ENCODE measurements at places on chromosomes 5 and 9.

DNA sequence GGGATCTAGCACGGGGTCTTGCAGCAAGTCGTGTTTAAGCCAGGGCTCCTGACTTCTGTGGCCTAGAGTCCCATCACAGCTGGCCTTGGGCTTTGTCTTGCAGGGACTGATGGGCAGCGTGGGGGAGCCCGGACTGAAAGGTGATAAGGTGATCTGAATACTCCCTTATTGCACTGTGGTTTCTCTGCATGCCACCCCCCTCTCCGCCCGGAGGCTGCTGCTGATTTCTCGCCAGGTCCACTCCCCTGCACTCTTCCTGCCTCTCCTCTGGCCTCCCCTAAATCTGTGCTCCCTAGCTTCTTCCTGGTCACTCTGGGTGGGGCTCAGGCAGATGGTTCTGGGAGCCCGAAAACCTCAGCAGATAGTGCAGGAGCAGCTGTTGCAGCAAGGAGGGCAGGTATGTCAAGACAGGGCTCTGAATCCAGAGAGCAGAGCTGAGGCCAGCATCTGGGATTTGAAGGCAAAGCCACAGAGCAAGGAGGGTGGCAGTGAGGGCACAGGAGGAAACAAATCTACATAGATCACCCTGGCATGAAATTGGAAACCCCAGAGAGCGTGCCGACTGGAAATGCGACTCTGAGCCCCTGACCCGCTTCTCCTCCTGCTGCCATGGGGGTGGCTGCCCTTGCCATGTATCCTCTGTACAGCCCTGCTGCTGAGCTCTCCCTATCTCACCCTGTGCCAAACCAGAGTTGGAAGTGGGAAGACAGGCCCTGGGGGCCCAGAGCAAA is 76.5 kb downstream of the COL27A1 start:
- DNase-seq, result no peak

GRCh38 chr5:1356873-1357787 is 12.2 kb upstream of the CLPTM1L start:
- no peak for DNase-seq

GRCh38 chr9:136255896-136256890 is 10.6 kb upstream of the QSOX2 start:
- DNase-seq, result no peak

DNA sequence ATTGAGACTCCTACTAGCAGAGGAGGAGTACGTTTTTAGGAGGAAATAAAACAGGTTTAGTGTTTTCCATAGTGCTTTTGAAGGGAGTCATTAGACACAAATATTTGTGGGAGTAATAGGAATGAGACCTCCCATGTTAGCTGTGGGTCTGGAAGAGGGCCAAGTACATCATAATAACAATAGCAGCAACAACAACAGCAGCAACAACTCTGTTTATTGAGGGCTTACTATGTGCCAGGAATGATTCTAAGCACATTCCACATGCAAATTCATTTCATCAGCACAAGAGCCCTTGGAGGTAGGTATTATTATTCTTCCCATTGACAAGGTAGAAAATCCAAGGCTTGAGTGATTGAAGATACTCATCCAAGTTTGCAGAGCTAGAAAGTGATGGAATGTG is 384.2 kb upstream of the RPS23 start:
- no peak for DNase-seq

- no peak for DNase-seq
Observed at GRCh38 chr5:110815916-110816605, 77.3 kb downstream of the SLC25A46 start.

DNA sequence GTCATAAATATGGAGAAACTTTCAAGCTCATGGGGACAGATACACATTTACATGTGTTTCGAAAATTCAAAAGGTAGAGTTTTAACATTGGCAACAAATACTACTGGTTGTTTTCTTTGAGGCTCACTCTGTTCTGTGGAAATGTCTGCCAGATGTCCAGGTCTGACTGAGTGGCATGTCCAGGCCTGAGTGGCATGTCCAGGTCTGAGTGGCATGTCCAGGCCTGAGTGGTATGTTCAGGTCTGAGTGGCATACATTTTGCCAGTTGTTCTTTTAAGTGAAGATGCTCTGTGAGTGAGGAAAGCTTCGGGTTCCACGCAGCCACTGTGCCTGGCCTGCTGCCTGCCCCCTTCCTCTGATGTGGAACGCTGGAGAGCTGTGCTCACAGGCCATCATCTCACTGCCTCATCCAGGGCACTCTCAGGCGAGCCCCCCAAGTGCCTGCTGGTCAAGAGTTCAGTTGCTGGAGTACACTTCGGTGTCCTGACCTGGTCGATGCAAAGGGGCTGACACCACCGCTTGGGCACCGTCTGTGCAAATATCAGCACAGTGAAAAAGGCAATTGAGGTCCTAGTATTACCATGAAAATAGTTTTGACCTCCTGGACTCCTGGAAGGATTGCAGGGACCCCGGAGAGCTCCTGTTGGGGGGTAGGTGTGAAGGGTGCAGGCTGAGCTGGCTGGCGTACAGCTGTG is 89.9 kb downstream of the EHMT1 start:
- DNase-seq, result no peak

DNA sequence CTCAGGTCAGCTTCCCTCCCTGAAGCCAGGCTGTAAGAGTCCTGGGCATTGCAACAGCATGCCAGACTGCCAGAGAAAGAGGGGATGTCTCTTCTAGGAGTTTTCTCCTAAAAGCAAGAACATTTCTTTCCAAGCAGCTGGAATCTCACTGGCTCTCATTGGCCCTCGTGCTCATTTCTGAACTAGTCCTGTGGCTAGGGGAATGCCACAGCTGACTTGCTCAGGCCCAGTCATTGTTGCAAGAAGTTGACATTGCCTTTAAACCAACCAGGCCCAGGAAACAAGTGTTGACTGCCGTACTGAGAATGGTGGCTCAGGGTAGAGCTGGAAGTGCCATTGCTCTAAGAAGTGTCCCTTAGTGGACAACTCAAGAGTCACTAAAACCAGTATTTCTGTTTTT is 15.0 kb upstream of the CEP120 start:
- DNase-seq, result no peak

GRCh38 chr9:126925876-126926275 is 11.3 kb downstream of the RALGPS1 start:
- no peak for DNase-seq

DNA sequence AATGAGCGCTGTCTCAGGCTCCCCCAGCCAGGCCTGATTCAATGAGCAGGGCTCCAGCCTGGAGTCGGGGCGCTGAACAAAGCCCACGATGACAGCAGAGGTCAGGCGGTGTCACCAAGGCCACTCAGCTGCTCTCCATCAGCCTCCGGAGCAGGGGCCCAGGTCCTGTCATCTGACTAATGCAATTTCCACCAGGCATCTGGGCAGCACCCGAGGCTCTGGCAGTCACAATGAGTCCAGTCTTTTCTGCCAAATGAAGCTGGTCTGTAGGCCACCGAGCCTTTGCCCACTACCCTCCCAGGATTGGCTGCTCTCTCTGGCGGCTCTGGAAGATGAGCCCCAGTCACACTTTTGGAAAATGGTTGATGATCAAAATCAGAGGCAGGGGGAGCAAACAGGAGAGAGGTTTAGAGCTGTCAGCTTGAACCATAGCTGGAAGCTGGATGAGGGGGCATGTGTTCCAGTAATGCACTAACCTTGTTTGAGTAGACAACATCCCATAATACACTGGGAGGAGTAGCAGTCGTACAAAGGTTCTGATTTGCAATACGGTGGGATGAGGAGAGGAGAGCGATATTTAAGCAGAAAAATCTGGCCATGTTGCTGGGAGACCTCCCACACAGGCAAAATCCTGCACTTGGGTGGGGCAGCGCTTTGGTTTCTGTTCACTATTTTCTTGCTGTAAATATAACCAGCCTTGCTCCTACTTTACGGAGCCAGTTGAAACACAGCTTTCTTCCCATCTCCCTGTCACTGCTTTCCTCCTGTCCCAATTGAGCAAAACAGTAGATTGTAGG is 306.4 kb upstream of the PANK3 start:
- no peak for DNase-seq

- no peak for DNase-seq
Observed at GRCh38 chr5:137034764-137035479, 464.2 kb downstream of the SPOCK1 start.

GRCh38 chr9:31573561-31573960 is 810.9 kb upstream of the ACO1 start:
- no peak for DNase-seq

DNA sequence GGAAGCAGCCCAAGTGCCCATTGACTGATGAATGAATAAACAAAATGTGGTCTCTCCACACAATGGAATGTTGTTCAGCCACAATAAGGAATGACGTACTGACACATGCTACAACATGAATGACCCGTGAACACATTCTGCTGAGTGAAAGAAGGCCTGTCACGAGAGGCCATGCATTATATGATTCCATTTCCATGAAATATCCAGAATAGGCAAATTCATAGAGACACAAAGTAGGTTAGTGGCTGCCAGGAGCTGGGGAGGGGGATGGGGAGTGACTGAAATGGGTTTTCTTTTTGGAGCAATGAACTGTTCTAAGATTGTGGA is 41.4 kb downstream of the BICD2 start:
- DNase-seq, result peak; percentile 30

- peak; percentile 76 for DNase-seq
Observed at GRCh38 chr5:60687927-60688720, 11.8 kb downstream of the DEPDC1B start.

- DNase-seq, result no peak
Observed at GRCh38 chr5:920321-920720, 27.6 kb downstream of the TRIP13 start.

GRCh38 chr5:157182143-157182757 is 1.6 kb downstream of the ITK start:
- DNase-seq, result no peak

DNA sequence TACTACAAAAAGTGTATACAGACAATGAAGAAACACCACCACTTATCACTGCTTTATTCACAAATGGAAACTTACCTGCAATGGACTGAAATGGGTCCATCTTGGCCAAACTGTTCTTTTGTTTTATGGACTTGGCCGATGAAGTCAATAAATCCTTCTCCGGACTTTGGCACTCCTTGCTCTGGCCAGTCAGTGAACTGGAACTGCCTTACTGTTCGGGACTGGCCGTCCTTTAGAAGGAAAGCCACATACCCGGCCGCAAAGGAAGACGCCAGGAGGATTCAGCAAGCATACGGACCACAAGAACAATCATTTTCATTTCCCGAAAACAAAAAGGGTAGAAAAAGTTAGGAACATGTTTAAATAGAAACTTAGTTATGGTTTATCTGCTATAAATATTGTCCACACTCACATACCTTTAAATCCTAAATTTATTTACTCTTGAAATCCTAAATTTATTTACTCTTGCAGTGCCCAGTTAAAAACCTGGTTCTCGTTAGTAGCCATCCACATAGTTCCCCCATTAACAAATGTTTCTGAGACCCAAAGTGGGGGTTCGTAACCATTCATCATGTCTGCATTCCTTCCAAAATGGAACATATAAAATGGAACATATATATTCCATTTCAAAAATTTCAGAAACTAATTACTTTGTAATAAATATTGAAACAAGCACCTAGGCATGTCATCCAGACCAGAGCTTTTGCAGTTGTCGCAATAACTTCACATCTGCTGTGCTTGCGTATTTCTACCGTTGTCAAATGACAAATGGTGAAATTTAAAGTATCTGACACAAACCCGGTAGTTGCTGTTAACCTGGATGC is 532.1 kb upstream of the DMAC1 start:
- peak; percentile 15 for DNase-seq

GRCh38 chr9:96156171-96156974 is 145.6 kb downstream of the HSD17B3 start:
- peak; percentile 88 for DNase-seq

GRCh38 chr5:77852514-77853352 is 76.6 kb upstream of the TBCA start:
- peak; percentile 55 for DNase-seq

DNA sequence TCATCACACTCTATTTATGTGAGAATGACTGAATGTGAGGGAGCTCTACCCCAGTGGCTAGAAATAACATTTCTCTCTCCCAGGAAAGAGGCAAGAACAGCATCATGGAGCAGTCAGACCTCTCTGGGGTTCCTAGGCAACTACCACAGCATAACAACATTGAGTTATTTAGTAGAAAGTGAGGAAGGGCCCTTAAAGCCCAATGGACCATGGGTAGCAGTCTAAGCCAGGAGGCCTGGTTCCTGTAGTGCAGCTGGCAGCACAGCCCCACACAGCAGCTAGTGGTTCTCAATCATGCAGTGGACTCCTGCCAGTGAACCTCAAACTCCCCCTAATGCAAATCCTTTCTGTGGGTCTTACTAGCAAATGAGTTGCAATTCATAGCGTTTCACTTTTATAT is 55.3 kb downstream of the SPEF2 start:
- DNase-seq, result no peak

DNA sequence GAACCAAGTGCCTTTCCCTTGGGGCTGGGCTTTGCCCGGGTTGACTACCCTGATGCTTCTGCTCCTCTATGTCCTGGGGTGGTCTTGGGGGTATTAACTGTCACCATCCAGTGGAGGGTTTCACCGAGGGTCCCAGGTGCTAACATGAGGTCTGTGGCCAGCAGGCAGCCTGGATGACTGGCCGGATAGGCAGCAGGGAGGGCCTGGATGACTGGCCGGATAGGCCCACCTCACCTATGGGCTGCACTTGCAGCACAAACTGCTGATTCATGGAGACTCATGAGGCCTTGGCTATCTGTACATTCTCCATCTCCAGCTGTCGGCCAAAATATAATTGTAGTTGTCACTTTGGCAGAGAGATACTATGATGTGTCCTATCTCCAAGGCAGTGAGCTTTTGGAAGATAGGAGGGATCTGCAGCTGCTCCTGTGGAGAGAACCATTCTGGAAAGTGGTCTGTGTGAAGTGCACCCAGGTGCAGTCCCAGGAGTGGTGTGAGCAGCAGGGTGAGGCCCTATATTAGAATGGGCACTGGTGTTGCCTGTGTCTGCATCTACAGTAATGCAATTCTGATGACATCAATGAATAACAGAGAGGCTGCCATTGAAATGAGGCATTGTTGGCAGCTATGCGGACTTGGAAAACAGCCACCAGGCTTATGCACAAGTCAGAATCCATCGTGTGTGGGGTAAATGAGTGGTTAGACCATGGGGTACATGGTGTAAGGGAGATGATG is 26.3 kb upstream of the CDKN2AIPNL start:
- peak; percentile 95 for DNase-seq

DNA sequence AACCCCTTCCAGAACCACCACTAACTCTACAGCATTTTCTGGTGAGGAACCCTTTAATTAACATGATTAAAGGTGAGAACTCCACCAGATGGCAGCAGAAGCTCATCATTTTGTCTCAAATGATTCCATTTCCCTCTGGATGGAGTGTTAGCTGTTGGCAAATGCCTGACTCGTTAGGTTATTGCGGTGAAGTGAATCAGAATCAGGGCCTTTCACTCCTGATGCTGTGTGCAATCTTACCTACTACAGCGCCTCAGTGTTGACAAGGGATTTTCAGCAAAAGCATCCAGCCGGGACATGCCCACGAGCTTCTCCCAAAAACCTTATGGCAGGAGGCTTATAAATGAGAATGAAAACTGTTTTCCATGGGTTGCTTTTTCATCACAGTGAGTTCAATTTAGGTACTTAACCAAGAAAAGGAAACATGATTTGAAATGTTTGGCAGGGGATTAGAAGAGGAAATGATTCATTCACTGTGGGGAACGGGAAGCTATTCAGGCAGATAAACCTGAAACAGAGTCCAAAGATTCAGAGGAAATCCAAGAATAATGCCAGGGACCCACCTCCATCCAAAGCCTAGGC is 48.0 kb upstream of the CAST start:
- peak; percentile 96 for DNase-seq

- no peak for DNase-seq
Observed at GRCh38 chr5:148849461-148849860, 23.1 kb downstream of the ADRB2 start.
